ENCODE measurements at places on chromosomes 16 and 17.

- DNase-seq: peak; percentile 54
These were observed 3.1 kb upstream of the SETD6 start for GRCh38 chr16:58511933-58512815.

DNA sequence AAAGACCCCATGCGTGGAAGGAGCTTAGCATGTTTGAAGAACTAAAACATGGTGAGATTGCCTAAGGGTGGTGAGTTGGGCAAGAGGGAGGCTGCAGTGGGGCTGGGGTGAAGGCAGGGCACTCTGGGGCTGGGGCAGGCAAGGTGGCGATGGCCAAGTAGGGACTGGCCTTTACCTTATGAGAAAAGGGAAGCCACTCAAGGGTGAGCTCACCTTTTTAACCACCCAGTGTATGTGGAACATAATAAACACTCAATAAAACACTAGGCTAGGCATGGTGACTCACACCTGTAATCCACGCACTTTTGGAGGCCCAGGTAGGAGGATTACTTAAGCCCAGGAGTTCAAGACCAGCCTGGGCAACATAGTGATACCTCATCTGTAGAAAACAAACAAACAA, 37.7 kb downstream of the LYRM9 start:
- DNase-seq: no peak

DNA sequence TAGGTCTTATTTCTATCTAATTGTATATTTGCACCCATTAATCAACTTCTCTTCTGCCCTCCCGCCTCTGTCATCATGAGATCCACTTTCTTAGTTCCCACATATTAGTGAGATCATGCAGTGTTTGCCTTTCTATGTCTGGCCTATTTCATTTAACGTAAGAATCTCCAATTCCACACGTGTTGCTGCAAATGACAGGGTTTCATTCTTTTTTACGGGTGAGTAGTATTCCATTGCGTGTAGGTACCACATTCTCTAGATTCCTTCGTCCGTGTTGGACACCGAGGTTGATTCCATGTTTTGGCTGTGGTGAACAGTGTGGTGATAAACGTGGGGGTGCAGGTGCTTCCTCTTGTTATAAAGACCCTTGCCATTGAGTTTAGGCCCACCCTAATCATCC, 64.7 kb upstream of the GSE1 start:
- no peak for DNase-seq

GRCh38 chr17:47807421-47807820, 14.2 kb downstream of the OSBPL7 start:
- no peak for DNase-seq

DNA sequence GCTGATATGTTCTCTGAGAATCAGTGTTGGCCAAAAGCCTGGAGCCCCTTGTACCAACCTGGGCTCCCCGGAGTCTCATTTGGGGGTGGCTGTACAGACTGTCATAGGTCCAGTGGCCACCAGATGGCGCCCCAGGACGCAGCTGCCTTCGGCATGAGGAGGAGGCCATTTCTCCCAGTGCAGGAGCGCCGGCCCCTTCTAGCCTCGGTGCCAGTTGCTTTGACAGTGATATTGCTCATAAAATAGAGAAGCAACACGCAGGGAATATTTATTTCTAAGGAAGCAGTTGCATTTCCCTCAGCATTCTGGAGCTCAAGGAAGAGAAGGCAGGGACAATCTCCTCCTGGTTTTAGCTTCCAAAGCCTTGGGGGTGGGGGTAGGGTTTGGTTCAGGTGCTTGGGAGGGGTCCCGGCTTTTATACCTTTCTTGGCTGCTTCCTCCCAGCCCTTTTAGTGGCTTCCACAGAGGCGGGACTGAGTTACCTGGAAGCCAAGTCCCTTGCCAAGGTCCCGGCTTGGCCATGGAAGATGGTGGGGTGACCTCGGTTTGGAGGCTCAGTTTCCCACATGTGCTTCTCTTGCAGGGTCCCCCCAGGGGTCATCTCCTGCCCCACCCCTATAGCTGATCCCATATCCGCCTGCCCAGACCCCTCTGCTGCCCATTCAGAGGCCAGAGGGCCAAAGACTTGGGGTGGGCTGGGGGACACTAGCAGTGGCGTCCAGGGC, 117.8 kb upstream of the CDC42EP4 start:
- DNase-seq: peak; percentile 27

DNA sequence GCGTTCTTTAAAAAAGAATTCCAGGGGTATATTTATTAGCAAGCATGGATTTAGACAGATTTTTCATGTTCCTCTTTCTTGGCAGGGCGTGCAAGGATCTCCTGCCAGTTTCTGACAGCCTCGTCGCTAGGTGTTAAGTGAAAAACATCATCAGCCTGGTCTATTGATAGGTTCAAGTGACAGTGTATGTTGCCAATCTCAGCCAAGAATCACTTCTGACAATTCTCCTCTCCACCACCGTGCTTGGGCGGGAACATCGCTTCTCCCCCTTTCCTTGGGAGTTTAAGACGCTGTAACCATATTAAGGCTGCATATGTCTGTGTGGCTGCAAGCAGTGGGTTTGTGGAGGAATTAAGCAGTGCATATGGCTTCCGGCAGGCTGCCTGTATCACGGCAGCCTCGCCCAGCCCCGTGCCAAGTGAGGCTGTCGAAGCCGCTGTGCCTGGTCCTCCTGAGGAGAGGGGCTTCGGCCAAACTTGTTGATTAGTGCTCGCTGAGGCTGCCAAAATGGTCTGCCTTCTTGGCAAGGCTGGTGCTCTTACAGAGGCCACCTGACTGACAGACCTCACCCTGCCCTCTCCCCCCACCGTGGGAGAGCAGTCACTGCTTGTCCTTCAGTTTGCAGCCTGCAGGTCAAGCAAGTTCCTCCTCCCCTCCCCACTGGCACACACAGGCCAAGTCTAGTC, 132.2 kb upstream of the MPHOSPH6 start:
- no peak for DNase-seq

GRCh38 chr17:78842881-78843565, 2.4 kb upstream of the USP36 start:
- no peak for DNase-seq

DNA sequence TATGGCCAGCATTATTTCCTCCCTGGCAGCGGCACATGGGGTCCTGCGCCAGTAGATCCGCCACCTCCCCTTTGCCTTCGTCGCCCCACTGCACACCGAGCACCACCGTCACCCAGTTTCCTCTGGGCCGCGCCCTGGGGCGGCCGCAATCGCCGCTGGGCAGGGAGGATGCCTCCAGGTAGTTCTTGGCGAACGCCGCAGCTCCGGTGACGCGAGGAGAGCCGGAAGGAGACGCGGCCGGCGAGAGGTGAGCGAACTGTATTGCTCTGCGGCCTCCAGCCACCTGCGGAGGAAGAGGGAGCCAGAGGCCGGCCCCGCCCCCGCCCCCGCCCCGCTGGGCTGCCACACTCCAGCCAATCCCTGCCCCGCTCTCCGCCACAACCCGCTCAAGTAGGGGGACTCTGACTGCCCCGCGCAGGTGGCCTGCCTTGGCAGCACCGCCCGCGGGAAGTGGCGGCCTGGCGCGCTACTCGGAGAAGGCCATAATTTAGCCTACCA, 11.8 kb upstream of the SLFN13 start:
- no peak for DNase-seq

DNA sequence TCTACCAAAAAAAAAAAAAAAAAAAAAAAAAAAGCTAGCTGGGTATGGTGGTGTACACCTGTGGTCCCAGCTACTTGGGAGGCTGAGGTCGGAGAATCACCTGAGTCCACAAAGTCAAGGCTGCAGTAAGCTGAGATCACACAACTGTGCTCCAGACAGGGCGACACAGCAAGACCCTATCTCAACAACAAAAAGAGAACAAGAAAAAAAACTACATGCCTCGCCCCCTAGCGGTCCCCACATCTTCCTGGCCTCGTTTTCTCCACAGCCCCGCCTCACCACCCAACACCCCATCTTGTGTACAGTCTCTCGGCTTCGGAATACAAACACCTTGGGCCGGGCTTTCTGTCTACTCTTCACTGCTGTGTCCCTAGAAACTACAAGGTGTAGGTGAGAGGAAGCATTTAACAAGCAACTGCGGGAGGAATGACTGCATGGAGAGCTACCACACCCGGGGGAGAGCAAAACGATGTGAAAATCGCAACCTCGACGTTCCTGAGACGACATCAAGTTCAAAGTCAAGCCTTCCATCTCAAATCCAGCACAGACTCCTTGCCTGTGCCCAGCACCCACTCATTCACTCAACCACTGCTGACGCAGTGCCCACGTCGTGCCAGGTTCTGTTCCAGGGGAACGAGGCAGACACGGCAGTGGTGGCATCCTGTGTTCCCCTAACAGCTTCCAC, 9.0 kb downstream of the NTAN1 start:
- no peak for DNase-seq

DNA sequence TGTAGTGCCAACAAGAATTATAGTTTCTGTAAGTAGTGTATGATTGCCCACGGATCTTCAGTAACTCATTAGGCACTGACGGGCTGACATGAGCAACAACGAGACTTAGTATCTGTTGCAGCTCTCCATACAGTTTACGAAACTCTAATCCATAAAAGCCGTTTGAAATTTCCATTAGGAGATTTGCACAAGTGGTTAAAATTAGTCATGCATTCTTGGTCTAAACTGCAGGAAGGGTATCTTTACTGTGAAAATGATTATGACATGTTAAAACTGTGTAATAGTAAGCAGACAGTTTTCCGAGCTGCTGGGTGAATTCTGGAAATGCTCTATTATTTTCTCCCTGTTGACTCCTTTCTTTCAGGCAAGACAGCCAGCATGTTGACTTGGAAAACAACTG, 605.0 kb downstream of the WWOX start:
- no peak for DNase-seq

GRCh38 chr17:38912221-38912813, 13.1 kb upstream of the LASP1NB start:
- no peak for DNase-seq

DNA sequence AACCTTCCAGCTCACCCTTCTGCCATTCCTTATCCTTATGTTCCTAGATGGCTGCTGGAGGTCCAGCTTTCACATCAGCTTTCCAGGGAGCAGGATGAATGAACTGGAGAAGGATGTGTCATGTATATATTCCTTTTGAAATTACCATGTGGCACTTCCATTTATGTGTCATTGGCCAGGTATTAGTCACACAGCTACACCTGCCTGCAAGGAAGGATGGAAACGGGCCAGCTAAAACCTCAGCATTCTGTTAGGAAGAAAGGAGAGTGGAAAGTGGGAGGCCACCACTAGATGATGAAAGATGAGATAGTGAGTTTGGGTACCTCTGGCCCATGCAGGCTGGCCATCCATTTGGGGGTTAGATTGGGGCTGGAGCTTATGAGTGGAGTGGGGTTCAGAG, 67.5 kb downstream of the KSR1 start:
- DNase-seq: no peak

DNA sequence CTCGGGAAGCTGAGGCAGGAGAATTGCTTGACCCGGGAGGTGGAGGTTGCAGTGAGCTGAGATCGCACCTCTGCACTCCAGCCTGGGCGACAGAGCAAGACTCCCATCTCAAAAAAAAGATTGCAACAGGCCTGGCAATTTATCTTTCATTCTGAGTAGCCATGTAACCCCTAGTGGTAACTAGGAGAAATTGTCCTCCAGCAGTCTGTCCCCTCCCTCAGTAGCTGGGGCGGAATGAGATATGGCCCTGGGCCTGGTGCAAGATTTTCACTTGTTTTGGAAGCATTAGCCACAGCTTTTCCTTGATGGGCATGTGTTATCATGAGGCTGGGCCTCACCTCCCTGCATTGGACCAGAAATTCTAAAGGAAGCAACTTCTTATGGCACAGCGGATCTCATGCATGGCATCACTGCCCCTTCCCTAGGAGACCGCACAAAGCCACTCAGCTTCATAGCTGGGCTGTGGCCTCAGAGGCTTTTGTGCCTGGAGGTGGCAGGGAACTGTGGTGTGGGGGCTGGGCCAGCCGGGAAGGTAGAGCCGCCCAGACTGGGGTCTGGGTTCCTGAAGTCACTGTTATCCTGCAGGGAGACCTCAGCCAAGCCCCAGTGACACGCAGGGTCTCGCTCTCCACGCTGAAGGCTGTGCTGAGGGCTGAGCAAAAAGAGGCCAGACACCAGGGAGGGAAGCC, 13.4 kb downstream of the NATD1 start:
- no peak for DNase-seq

GRCh38 chr17:20210180-20210579, 201.0 kb downstream of the SPECC1 start:
- no peak for DNase-seq

DNA sequence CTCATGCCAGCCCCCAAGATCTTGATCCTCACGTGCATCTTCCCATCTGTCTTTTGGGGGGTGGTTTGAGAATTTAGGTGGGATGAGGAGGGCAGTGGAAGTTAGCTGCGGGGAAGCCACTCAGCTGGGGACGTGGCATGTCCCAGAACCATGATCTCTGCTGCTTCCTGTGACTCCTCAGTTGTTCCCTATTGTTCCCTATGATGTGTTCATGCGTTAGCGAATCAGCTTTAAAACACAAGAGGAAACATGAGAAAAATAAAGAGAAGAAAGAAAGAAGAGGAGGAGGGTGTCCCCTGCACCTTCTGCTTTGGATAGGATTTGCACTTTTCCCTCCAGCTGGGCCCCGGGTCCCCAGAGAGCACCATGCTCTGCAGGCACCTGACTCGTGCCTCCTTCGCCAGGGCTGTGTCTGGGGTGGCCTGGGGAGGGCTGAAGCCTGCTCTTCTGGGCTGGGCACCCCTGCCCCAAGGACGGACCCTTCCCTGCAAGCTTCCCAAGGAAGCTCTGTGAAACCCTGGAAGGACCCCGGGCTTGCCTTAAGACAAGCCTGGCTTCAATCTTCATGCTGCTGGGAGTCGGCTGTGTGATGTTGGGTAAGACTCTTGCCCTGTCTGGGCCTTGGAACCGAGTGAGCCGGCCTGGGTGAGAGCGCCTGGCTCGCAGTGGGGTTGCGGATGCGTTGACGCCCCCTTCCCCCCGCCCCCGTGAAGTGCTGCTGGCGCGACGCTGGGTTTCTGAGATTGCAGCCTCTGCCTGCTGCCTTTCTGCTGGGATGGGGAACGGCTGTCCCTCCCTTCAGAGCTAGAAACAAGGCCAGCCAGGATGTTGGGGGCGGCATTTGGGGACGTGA, 62.8 kb upstream of the CIBAR2 start:
- DNase-seq: no peak

DNA sequence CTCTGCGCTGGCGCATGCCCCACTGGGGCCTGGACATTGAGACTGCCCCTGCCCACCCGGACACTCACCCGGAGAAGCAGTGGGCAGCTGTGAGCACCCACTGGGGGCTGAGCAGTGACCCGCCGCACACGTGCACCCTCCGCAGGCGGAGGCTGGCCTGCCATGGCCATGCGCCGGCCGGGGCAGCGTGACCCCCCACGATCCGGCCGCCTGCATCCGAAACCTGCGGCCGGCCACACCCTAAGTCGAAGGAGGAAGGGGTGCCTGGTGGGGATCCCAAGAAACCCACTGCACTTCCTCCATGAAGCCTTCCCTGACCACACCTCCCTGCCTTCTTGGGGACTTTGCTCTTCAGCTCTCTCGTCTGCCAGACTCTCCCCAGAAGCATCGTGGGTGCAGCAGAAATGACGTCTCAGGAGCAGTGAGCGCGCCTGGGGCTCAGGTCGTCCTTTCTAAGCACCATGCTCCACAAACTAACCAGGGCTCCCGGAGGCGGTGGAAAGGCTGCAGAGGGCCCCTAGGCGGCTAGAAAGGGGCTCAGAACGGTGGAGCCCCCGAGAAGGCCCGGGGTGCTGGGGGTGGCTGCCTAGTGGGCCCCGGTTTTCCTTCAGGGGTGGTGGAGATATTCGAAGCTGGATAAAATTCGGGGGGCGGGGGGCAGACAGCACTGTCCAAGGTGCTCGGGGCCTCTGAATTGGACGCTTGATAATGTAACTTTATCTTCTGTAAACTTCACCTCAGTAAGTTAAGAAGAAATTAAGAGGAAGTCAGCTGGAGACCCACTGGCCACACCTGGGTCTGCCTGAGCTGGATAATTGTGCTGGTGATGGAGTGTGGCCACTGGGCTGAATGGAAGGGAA, 1.5 kb downstream of the TPSG1 start:
- no peak for DNase-seq
